Thyroid gland (tissue), 4 donors: ENCODE measurements at places on chromosomes 6 and 20. TPM values are rescaled to one million over a fixed set of nuclear protein-coding genes. Genes with fewer than 3 reads are reported as not detected.

The ZFP57 gene
- total RNA-seq: not detected

The TOX2 gene
- total RNA-seq: 7.7 TPM

The CLDN20 gene
- not detected for total RNA-seq

The JPH2 gene
- 0.67 TPM for total RNA-seq

The TMEM200A gene
- 2.1 TPM for total RNA-seq

The SAPCD1 gene
- total RNA-seq: not detected

The CRISP2 gene
- 0.39 TPM for total RNA-seq

The FRK gene
- 1.2 TPM for total RNA-seq

The IMPG1 gene
- total RNA-seq: not detected

The SLC22A7 gene
- total RNA-seq: not detected

The NOTCH4 gene
- total RNA-seq: 37.9 TPM

The WDR46 gene
- 46.0 TPM for total RNA-seq

The SMIM29 gene
- total RNA-seq: 36.3 TPM

The ZNF165 gene
- 4.8 TPM for total RNA-seq

- no peak for DNase-seq
Observed at GRCh38 chr6:28856620-28857005, 67.2 kb downstream of the TRIM27 start.

- DNase-seq: no peak
Observed at GRCh38 chr6:133436652-133437051, 195.5 kb downstream of the EYA4 start.

DNA sequence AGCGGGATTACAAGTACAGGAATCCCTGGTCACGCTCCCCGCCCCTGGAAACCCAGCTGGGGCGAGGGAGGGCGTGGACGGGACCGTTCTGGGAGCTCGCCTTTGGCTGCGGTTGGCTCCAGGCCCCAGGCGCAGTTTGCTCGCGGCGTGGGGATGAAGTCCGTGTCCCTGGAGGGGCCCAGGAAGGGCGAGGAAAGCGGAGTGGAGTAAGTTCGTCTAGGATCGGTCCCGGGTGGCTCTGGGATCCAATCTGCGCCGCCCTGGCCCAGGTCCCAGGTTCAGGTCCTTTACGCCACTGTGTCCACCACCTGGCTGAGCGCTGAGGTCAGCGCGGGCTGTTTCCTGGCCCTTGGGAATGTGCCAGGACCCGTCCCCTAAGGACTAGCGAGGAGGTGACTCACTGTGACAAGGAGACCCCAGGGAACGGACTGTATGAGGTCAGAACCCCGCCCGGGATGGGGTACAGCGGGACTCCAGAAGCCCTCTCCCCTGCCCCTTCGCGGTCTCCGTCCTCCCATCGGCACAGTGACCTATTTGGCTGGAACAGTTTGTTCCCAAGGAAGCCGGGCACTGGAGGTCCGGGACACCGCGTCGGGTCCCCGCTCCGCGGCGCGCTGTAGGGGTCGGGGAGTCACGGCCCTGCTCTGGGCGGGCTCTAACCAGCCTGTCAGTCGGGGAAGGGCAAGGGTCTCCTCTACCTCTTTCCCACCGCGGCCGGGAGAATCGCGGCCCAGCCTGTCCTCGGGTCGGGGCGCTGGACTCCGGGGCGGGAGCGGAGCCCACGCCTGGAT, 724 bp downstream of the CDKN1A start:
- peak; percentile 84 for DNase-seq

GRCh38 chr6:21845439-21846140, 252.0 kb downstream of the SOX4 start:
- no peak for DNase-seq

DNA sequence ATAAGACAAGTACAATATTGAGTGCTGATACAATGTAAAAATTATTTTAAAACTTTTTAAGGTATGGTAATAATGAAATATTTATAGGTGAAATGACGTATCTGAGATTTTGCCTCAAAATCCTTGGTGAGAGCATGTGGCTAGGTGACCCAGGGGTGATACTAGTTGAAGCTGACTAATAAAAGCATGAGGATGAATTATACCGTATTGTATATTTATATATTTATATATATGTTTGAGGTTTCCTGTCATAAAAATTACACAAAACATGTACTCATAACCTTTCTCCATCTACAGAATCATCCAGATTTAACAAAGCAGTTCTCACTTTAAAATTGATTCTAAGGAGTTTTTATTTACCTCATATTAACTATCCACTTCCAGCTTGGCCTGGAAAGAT, 358.1 kb downstream of the CDKAL1 start:
- no peak for DNase-seq

GRCh38 chr6:136604928-136605510, 54.8 kb upstream of the MAP7 start:
- no peak for DNase-seq

GRCh38 chr6:116624036-116624805, 7.9 kb downstream of the RSPH4A start:
- no peak for DNase-seq

GRCh38 chr6:148794797-148795196, 48.0 kb downstream of the UST start:
- no peak for DNase-seq

GRCh38 chr6:69098910-69099309, 463.8 kb downstream of the ADGRB3 start:
- DNase-seq: no peak

DNA sequence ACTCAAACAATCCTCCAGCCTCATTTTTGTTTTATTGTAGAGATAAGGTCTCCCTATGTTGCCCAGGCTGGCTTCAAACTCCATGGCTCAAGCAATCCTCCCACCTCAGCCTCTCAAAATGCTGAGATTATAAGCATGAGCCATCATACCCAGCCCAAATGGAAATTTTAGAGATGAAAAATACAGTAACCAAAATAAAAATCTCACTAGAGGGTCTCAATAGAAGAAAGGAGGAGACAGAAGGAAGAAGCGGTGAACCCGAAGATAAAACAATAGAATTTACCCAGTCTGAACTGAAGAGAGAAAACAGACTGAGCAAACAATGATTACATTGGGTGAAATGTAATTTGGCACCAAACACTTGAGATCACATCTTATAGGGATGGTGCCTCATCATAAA, 16.7 kb upstream of the OLIG3 start:
- DNase-seq: no peak

GRCh38 chr6:89047473-89047872, 33.1 kb upstream of the PNRC1 start:
- DNase-seq: no peak

DNA sequence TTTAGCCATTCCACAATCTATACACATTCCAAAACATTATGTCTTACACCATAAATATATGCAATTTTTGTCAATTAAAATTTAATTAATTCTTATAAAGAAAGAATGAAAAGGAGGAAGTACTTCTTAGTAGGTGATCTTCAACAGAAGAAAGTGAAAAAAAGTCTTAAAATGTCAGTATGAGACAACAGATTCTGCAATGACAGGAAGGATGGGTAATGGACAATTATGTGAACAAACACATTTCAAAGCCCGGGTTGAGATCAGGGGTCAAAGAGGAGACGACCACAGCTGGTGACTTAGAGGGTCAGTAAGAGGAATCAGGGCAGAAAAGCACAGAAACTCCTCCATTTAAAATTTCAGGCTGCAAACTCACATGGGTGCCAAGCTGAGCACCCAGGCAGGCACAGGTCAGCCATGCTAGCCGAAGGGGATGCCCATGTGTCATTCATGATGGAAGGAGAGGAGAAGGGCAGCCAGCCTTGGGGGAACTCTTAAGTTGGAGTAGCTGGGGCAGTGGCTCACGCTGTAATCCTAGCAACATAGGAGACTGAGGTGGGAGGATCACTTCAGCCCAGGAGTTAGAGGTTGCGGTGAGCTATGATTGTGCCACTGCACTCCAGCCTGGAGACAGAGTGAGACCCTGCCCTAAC, 11.0 kb downstream of the VSX1 start:
- DNase-seq: no peak

DNA sequence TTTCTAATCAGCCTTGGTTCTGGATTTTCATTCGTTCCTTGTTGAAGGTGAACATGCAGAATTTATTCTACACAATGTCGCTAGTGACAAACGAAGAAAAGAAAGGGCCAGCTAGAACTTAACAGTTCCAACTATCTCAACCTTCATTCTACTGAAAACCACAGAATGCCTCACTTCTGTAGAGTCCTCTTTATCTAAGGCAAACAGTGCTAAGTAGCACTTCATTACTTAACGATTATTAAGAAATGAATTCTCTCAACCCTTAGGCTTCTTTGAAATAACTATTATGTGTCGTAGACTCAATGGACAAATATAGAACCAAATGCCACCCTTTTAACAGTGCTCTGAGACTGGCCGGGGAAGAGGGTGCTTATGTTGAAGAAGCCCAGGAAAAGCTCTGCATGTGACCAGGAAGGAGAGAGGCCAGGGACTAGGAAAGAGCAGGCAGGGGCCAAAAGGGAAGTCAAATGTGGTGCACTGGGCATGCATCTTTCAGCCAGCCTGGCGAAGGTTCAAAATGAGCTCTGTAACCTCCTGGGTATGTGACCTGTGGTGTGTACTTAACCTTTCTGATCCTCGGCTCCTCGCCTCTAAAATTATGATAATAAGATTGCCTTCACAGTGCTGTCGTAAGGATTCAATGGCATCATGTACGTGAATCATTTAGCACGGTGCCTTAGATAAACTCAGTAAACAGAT, 55.4 kb upstream of the BMP2 start:
- DNase-seq: no peak

- DNase-seq: peak; percentile 80
Observed at GRCh38 chr20:58890518-58891085, 38.1 kb downstream of the GNAS start.

- DNase-seq: peak; percentile 37
Observed at GRCh38 chr6:136067731-136068341, 182.3 kb downstream of the MTFR2 start.

DNA sequence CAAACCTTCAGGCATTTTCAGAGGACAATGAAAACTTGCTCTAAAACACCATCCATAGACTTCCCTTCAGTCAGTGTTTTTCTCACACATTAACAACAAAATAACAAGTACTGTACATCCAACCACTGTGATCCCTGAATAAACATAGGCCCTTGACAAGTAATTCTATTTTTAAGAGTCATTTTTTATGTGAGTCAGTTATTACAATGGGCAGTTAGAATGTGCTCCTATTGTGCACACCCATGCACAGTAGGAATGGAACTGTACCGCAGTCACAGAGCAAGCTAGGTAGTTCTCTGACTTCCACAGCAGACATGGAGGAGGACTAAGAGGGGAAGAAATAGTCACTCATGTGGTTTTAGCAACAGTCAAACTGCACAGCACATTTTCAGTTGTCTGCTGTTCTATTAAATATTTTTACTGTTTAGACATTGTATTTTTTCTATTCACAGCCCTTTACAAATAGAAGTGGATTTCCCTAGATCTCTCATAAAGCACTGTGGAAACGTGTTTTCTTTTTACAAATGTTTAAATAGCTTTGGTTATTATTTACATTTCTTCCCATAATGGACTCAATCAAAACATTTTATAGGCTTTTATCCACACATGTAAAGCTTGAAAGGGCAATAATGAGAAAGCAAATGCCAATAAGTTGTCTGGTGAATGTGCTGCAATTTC, 100.4 kb downstream of the JAG1 start:
- no peak for DNase-seq

DNA sequence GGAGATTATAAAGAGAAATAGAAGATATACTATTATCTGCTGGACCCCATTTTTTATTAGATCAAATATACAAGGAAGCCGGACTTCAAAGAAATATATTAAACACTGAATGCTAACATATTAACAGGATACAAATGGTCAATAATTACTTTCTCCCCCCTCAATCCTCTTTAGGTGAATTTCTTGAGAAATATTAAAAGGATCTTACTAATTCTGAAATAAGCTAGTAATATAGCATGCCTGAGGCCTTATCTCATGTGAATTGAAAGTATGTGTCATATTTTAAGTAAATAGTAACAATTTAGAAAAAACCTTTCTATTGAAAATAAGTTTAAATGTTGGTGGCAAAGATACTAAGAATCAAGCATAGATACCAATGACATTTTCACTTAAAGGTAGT, 954.7 kb upstream of the MAN1A1 start:
- DNase-seq: no peak

GRCh38 chr6:69106511-69106910, 471.4 kb downstream of the ADGRB3 start:
- DNase-seq: no peak

DNA sequence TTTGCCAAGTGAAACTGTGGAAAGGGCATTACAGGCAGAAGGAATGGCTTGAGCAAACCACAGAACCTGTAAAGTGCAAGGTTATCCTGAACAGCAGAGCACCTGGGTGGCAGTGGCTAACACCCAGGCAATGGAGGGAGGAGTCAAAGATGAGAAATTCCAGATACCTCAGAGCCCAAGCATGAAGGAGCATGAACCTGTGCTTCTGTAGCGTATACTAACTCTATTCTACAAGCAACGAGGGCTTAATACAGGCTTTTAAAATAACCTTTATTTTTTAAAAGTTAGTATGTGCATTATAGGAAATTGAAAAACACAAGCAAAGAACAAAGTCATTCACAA, 77.0 kb downstream of the CNBD2 start:
- DNase-seq: no peak

DNA sequence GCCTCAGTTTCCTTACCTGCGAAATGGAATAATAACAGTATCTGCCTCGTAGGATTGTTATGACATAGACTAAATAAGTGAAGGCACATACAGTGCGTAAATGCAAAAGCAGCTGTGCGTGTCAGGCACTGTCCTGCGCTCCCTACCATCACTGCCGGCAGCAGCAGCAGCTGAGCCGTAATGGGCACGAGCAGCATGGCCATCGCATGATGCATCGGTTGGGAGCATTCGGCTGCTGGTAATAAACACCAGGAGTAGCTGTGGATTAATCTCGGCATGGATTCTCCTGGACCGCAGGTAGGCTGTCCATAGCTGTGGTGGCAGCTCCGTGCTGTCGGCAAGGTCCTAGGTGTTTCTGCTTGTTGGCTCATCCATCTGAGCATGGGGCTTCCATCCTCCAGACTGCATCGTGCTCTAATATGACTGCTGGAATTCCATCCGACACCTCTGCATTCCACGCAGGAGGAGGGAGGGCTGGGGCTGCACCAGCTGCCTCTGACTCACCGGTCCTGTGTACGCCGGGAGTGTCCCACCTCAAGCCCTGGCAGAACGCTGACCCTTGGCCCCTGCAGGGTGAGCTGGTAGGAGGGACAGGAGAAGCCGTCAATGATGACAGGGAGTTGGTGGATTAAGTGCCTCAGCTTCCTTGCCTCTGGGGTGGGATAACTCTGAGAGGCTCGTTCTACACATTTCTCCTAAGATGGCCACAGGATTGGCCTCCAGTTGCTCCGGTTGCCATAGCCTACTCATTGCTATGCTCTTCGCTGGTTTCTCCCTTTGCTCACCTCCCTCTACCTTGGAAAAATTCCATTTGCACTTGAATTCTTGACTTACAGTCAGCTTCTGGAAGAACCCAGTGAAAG, 100.9 kb upstream of the PMEPA1 start:
- no peak for DNase-seq

- no peak for DNase-seq
Observed at GRCh38 chr6:43493230-43493629, 15.9 kb downstream of the TJAP1 start.

- DNase-seq: no peak
Observed at GRCh38 chr20:38346247-38346651, at the start of gene LBP. LBP (plus strand) TSS chr20:38346482; CDS start chr20:38346517, 35 bp downstream.

DNA sequence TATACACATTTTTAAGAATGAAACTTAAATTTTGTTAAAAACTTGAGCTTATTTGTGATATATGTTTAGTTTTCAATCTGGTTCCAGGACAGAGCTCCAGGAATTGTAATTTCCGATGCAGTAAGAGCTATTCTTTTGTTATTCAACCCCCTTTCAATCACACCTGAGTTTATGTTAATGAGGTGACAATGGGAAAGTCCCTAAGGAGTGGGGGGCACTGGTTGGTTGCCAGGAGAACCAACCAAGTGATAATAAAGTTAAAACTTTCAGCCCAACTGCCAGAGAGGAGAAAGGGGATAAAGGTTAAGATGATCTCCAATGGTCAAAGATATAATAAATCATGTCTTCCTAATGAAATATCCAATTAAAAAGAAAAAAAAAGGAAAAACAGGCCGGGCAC, 19.8 kb downstream of the MDN1 start:
- no peak for DNase-seq
